ENCODE measurements at places on chromosomes 7 and 10. TPM values are rescaled to one million over a fixed set of nuclear protein-coding genes. Genes with fewer than 3 reads are reported as not detected.

- H3K4me1 ChIP-seq: no peaks in the 10 kb centered on the region
- no peak overlapping the region for H3K27ac ChIP-seq
- no peak overlapping the region for H3K4me3 ChIP-seq
- H3K27me3 ChIP-seq: peaks cover 7% of the 10 kb centered on the region
- DNase-seq: no peak
These were observed 202.8 kb upstream of the MKLN1 start for GRCh38 chr7:131124867-131125266.

GRCh38 chr10:24214762-24215161 lies 5.8 kb downstream of the KIAA1217 start:
- no peak overlapping the region for H3K4me3 ChIP-seq
- no peak overlapping the region for H3K27ac ChIP-seq
- H3K36me3 ChIP-seq: no peaks in the 10 kb centered on the region
- H3K27me3 ChIP-seq: no peaks in the 10 kb centered on the region
- no peak for DNase-seq

GRCh38 chr7:99955247-99955646 lies 20.6 kb downstream of the AZGP1 start:
- no peak overlapping the region for H3K27ac ChIP-seq
- H3K36me3 ChIP-seq: no peaks in the 10 kb centered on the region
- peaks cover 16% of the 10 kb centered on the region for H3K27me3 ChIP-seq
- H3K4me1 ChIP-seq: peaks cover 4% of the 10 kb centered on the region
- DNase-seq: no peak

- no peak overlapping the region for H3K4me3 ChIP-seq
- H3K36me3 ChIP-seq: no peaks in the 10 kb centered on the region
- H3K27me3 ChIP-seq: peaks cover 16% of the 10 kb centered on the region
- DNase-seq: no peak
- peaks cover 2% of the 10 kb centered on the region for H3K4me1 ChIP-seq
These were observed 37.6 kb downstream of the COL1A2 start for GRCh38 chr7:94432281-94432670.

DNA sequence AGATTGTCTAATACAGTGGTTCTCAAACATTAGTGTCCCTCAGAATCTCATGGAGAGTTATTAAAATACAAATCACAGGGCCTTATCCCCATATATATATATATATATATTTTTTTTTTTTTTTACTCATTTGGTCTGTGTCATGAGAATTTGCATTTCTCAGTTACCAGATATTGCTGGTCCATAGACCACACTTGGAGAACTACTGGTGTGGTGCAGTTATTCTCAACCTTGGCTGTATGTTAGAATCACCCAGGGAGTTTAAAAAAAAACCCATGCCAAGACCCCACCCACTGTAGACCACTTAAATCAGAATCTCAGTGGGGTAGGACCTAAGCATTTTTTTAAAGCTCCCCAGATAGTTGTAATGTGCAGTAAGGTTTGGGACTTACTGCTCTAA lies 179.9 kb downstream of the AUTS2 start:
- no peak overlapping the region for H3K4me3 ChIP-seq
- H3K4me1 ChIP-seq: no peaks in the 10 kb centered on the region
- no peak for DNase-seq
- no peaks in the 10 kb centered on the region for H3K27me3 ChIP-seq
- H3K27ac ChIP-seq: no peak overlapping the region

GRCh38 chr7:79051915-79052314 lies 401.6 kb downstream of the MAGI2 start:
- no peak for DNase-seq
- no peaks in the 10 kb centered on the region for H3K36me3 ChIP-seq
- no peaks in the 10 kb centered on the region for H3K4me1 ChIP-seq
- no peaks in the 10 kb centered on the region for H3K27me3 ChIP-seq
- no peak overlapping the region for H3K4me3 ChIP-seq

- no peak overlapping the region for H3K4me3 ChIP-seq
- no peaks in the 10 kb centered on the region for H3K4me1 ChIP-seq
- no peaks in the 10 kb centered on the region for H3K36me3 ChIP-seq
- H3K27ac ChIP-seq: no peak overlapping the region
- H3K27me3 ChIP-seq: peaks cover 2% of the 10 kb centered on the region
These were observed 15.3 kb downstream of the SH3PXD2A start for GRCh38 chr10:103839872-103840739.

- H3K36me3 ChIP-seq: peaks cover 3% of the 10 kb centered on the region
- no peak overlapping the region for H3K4me3 ChIP-seq
- peaks cover 4% of the 10 kb centered on the region for H3K4me1 ChIP-seq
- no peak overlapping the region for H3K27ac ChIP-seq
- DNase-seq: no peak
- no peaks in the 10 kb centered on the region for H3K27me3 ChIP-seq
These were observed 40.3 kb upstream of the TRIM8 start for GRCh38 chr10:102603946-102604345.

DNA sequence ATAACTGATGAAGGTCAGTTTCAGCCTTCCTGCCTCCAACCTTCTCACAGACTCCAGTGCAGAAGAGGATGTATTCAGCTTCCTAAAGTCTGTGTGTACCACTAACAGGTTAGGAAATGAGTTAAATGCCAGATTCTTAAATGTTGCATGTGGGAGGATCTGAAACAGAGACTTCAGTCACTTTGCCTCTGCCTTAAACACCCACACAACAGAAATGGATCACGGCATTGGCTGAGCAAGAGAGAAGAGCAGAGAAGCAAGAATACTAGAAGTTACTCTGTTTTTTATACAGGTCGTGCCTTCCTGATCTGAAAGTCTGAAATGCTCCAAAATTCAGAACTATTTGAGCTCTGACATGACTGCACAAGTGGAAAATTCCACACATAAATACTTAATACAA lies 98.9 kb upstream of the ARHGAP21 start:
- no peaks in the 10 kb centered on the region for H3K27me3 ChIP-seq
- no peak overlapping the region for H3K4me3 ChIP-seq
- H3K27ac ChIP-seq: no peak overlapping the region
- peaks cover 10% of the 10 kb centered on the region for H3K4me1 ChIP-seq
- no peak for DNase-seq

DNA sequence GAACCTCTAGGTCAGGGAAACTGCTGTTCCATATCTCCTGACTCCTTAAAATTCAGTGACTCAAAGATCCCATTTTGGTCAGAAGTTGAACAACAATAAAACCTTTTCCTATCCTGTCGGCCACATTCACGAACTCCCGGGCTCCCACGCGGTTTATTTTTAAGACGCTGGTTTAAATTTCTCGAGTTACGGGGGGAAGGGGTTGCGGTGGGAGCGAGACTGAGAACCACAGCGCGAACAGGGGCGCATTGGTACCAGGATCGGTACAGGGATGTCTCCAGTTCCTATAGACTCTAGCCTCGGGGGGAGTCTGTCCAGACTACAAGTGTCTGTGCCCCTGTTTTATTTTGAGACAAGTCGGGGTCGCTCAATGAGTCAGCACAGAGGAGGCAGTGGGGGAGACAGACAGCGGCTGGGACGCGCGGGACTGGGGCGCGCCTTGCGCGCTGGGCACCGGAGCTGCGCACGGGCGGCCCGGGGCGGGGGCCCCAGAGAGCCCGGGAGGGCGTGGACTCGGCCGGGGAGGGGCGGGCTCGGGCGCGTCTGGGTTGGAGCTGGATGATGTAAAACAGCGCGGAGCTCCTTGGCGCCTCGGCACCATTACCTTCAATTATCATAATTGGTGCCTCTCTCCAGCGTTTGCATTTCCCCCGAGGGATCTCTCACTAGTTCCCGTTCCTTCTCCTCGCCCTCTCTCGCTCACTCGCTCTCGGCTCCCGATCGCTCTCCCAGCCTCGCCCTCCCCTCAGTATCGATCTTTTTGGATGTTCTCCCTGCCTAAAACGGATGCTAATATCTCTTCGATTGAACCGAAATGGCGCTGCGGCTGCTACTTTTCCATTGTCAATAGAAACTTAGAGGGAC lies 8.7 kb upstream of the BAMBI start:
- H3K27ac ChIP-seq: no peak overlapping the region
- no peaks in the 10 kb centered on the region for H3K36me3 ChIP-seq
- peaks cover 6% of the 10 kb centered on the region for H3K4me1 ChIP-seq
- peak; percentile 58 for DNase-seq
- peak overlapping the region; percentile 78 for H3K4me3 ChIP-seq

GRCh38 chr7:2904202-2904601 lies 60.1 kb upstream of the GNA12 start:
- peak overlapping the region; percentile 12 for H3K4me3 ChIP-seq
- H3K27ac ChIP-seq: peak overlapping the region; percentile 75
- H3K4me1 ChIP-seq: peaks cover 24% of the 10 kb centered on the region
- DNase-seq: no peak
- H3K36me3 ChIP-seq: peaks cover 48% of the 10 kb centered on the region
- H3K27me3 ChIP-seq: no peaks in the 10 kb centered on the region

DNA sequence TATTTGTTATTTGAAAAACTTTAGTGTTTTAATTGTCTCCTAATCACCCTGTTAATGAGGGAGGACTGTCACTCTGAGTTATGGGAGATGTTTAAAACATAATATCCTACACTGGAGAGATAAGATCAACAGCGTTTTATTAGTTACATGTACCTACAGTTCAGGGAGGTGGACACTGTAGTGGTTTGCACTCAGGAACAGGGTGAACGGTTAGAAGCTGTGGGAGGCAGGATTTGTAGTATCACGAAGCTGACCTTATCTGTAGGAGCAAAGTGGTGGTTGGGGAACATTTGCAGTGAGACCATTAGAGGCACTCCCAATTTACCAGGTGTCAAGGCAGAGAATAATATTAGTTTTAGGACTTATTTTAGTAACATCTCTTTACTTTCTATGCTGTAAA lies 193.3 kb upstream of the KCND2 start:
- H3K27me3 ChIP-seq: no peaks in the 10 kb centered on the region
- DNase-seq: no peak
- H3K27ac ChIP-seq: no peak overlapping the region

DNA sequence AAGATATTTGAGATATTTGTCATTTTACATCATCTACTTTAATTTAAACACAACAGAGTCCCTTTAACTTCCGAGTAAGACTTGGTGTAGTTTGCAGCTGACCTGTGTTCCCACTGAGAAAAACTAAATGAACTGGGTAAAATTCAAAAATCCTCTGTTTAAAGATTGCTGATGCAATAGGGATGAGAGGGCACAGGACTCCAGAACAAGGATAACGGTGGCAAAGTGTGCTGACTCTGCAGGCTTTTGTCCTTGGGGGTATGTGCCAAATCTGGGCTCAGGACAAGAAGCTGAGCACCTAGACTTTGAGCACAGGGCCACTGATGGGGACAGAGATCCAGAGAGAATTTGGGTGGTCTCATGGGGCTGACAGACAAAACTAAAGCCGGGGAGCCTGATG lies 156.8 kb downstream of the CCDC71L start:
- H3K27me3 ChIP-seq: no peaks in the 10 kb centered on the region
- no peak overlapping the region for H3K27ac ChIP-seq
- H3K4me3 ChIP-seq: no peak overlapping the region
- DNase-seq: no peak

DNA sequence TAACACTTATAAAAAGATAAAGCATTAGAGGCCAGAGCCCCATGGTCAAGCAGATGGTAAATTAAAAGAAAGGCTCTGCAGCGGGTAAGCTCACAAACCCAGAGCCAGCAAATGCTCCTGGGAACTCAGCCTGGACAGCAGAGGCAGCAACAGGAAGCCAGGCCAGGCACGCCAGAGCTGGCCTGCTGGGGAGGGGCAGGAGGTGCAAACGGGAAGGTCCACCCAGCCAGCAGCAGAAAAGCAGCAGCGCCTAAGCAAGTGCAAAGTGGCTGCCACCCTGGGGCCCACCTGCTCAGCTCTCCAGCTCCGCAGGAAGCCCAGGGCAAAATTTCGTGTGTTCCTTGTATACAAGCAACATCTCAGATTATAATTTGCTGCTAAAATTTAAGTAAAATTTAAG lies 82.7 kb upstream of the GPR22 start:
- H3K36me3 ChIP-seq: no peaks in the 10 kb centered on the region
- DNase-seq: no peak
- H3K27me3 ChIP-seq: no peaks in the 10 kb centered on the region
- no peak overlapping the region for H3K27ac ChIP-seq

DNA sequence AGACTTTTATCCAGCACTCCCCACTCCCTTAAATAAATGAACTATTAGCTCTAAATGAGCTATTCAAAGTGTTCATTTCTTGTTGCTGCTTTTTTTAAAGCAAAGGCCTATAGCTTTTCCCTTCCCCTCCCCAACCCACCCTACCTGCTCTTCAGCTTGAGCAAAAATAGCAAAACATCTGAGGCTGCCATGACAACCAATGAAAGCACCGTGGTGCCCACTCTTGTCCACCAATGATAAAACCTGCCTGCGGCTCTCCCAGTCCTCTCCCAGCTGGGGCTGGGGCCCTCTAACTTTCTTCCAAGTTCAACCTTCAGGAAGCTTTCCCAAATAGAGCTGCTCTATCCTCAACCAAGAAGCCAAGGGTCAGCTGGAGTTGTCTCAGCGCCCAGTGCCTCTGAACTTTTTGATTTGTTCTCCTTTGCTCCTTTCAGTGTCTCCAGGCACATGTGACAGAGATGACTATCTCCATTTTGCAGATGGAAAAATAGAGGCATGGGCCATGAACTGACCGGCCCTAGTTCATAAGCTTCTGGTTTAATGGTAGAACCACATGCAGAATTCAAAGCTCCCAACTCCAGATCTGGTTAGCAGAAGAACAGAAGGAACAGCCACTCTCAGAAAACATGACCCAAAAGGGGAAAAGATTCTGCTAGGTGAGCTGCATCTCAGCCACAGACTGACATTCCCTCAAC lies 47.7 kb downstream of the PIK3AP1 start:
- no peak overlapping the region for H3K4me3 ChIP-seq
- H3K27ac ChIP-seq: no peak overlapping the region
- no peaks in the 10 kb centered on the region for H3K36me3 ChIP-seq
- DNase-seq: no peak
- no peaks in the 10 kb centered on the region for H3K27me3 ChIP-seq
- H3K4me1 ChIP-seq: peaks cover 31% of the 10 kb centered on the region

DNA sequence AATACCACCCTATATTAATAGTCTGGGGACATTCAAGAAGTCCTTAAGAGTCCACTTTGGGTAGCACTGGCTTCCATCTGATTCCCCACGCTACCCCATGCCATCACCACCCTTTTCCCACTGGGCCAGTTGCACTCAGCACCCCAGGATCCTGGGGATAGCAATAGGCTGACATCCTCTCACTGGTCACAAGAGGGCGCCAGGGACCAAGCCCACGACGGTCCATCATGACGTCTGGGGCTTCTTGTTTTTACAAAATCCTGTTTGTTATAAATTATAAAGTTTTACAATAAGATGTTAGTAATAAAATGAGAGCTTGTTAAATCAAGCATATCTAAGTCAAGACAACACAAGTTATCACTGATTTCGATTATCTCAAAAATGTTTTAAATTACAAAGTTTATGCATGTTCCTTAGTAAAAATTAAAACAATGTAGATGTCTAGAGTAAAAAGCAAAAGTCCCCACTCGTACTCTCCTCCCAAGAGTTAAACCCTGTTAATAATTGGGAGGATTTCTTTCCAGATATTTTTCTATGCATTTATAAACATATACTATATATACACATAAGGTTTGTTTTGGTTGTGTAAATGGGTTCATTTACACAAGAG lies 15.4 kb downstream of the GPNMB start:
- DNase-seq: peak; percentile 64
- no peaks in the 10 kb centered on the region for H3K36me3 ChIP-seq
- H3K27ac ChIP-seq: no peak overlapping the region
- peaks cover 15% of the 10 kb centered on the region for H3K27me3 ChIP-seq

Gene PSTK
- 4.5 TPM for total RNA-seq

Gene CYP26C1
- not detected for total RNA-seq

Gene CYP3A4
- not detected for total RNA-seq

Gene CYP2C8
- total RNA-seq: not detected

Gene CRHR2
- not detected for total RNA-seq

Gene SPAG6
- 0.67 TPM for total RNA-seq

Gene MACC1
- total RNA-seq: 0.34 TPM

Gene CLDN3
- not detected for total RNA-seq

Gene FGF8
- total RNA-seq: not detected

Gene NEUROD6
- total RNA-seq: not detected

Gene VWDE
- total RNA-seq: 5.5 TPM

Measured in activated naive CD8-positive, alpha-beta T cell treated with anti-CD3 and anti-CD28 coated beads, Interleukin-2, amount 10 ng/mL, durations not matched to agents 7 days and 5 days (primary cell).